ENCODE measurements at places on chromosomes 2 and 18.

GRCh38 chr2:233243348-233243747 lies 8.1 kb upstream of the ATG16L1 start:
- DNase-seq, result no peak

DNA sequence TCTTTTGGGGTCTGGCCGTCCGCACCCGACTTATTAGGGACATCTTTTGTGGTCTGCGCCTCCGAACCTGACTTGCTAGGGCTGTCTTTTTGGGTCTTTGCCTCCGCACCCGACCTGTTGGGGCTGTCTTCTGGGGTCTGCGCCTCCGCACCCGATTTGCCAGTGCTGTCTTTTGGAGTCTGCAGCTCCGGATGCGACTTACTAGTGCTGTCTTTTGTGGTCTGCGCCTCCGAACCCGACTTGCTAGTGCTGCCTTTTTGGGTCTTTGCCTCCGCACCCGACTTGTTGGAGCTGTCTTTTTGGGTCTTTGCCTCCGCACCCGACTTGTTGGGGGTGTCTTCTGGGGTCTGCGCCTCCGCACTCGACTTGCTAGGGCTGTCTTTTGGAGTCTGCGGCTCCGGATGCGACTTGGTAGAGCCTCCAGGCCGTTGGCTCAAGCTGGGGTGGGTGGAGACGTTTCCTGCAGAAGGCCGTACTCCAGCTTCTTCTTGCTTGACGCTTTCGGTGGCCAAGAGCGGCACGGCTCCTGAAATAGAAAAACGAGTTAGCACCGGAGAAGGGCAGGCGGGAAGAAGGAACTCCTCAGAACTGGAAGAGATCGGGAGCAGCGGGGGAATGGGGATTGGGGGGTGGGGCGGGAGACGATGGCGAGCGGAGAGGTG lies 498 bp downstream of the TGOLN2 start:
- DNase-seq, result peak; percentile 4

DNA sequence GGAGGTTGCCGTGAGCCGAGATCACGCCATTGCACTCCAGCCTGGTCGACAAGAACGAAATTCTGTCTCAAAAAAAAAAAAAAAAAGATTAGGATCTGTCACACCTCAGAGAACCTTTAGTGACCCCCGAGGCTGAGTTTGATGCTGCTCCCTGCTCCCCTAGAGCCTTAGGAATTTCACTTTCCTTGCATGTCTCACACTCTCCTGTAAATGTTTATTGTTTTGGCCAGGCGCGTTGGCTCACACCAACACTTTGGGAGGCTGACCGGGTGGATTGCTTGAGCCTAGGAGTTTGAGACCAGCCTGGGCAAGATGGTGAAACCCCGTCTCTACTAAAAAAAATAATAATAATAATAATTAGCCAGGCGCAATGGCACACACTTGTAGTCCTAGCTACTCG lies 31.5 kb downstream of the SRSF7 start:
- no peak for DNase-seq

DNA sequence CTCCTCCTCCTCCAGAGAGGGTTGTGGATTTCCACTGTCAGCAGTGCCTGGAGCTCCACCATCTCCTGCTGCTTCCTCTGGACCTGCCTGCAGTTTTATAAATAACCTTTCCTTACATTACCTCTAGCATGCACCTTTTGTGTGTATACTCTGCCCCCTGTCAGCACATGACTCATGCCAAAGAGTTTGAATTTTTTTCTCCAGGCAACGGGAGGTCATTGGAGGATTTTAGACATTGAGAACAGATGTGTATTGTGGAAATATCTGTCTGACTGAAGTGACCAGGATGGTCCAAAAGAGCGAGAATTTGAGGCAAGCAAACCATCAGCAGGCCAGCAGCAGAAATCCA lies 31.7 kb downstream of the IL37 start:
- no peak for DNase-seq

DNA sequence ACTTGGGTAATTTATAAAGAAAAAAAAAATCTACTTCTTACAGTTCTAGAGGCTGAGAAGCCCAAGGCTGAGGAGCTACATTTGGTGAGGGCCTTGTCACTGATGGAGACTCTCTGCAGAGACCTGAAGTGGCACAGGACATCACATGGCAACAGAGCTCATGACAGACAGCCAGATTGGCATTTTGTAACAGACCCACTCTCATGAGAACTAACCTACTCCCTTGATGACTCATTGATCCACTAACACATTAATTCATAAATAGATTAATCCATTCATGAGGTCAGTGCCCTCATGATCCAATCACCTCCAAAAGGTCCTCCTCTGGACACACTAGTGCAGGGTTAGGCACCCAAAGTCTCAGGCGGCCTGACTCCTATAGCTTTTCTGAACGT lies 318.4 kb downstream of the GULP1 start:
- no peak for DNase-seq

DNA sequence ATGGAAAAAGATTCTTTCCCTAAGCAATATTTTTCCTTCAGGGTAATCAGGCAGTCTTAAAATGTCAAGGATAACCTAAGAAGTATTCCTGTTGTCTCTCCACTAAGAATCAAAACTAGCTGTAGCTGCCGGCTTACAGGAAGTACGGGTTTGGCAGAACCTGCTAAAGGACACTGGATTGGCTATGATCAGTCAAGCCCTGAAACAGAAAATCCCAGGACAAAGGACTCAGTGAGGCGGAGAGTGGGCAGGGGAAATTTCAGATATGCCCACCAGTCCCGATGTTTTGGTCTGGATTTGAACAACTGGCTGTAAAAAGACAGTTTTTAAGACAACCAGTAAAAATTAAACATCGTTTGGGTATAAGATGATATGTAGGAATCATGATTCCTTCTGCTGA lies 155.7 kb downstream of the HDAC4 start:
- peak; percentile 15 for DNase-seq

DNA sequence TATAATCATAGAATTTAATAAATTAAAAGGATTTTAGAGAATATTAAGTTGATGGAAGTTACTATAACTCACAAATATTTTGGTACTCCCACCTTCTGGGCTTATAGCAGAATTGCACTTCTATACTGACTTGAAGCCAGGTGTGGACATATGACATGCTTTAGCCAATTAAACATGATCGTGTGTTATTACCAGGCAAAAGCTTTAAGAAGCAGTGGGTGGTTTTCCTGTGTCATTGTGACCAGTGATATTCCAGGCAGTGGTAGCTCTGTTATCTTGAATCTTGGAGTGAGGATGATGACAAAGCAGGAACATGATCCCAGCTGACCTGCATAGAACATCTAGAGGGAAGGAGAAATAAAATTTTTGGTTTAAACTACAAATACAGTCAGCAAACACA lies 370.9 kb upstream of the ZEB2 start:
- peak; percentile 81 for DNase-seq

GRCh38 chr2:111898703-111899514 lies 502 bp downstream of the MERTK start:
- DNase-seq, result no peak

DNA sequence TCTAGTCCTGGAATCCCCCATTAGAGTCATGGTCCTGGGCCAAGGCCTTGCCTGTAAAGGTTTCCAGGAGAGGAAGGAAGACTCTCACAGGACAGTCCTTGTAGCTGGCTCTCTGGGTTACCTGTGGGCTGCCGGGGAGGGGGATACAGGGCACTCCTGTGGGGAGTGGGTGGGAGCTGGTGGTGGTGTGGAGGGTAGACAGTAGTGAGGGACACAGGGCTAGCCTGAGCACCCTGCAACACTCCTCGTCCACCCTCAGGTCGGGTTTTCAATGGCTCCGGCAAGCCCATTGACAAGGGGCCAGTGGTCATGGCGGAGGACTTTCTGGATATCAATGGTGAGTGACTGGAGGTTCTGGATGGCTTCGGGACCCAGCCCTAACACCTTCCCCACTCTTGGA lies 19.7 kb upstream of the ANKRD53 start:
- DNase-seq, result no peak

GRCh38 chr2:186595219-186595618 lies 5.4 kb downstream of the ITGAV start:
- DNase-seq, result no peak

DNA sequence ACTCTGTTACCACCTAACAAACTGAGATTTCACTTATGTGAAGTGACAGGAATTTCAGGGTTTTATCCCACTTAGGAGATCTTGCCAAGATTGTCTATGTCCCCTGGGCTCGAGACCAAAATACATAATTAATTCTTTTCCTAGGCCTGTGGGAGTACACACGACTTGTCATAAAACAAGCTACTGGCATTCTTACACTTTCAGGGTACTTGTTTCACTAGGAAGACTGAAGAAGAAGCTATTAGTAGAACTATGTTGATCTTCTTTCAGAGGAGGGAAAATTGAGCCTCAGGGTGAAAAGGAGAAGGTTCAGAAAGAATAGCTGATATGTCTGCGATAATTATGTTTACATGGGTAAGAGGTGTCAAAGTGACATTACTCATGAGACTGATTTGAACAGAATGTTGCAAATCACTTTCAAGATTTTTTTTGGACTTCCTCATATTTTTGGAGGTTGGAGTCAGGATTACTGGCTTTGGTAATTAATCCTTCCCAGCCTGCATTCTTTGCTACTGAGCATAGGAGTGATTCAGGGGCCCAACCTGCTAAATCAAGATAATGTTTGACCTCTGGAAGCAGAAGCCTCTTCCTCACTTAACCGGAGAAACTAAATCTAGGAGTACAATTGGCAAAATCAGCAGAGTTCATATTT lies 240.0 kb upstream of the NT5C1B start:
- DNase-seq, result no peak

DNA sequence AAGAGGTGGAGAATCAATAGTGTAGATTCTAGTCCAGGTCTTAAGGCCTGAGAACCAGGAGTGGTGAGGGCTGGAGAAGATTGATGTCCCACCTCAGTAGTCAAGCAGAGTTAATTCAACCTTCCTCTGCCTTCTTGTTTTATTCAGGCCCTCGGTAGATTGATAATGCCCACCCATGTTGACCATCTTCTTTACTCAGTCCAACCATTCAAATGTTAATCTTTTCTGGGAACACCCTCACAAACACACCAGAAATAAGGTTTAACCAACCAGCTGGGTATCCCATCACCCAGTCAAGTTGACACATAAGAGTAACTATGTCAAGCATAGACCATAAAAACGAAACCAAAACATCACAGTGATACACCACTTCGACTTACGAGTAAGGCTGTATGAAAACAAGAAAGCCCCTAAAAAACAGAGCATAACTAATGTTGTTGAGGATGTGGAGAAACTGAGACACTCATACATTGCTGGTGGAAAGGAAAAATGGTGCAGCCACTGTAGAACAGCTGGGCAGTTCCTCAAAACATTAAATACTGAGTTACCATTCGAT lies 57.5 kb downstream of the SLC35F5 start:
- DNase-seq, result no peak

- no peak for DNase-seq
Observed at GRCh38 chr18:45689396-45689795, 34.6 kb upstream of the SLC14A1 start.

- no peak for DNase-seq
Observed at GRCh38 chr2:74566754-74567085, 12.2 kb downstream of the DOK1 start.

- DNase-seq, result no peak
Observed at GRCh38 chr18:46377557-46377956, 273.4 kb downstream of the HAUS1 start.

- peak; percentile 75 for DNase-seq
Observed at GRCh38 chr2:6977113-6977741, 60.0 kb downstream of the RNF144A start.

DNA sequence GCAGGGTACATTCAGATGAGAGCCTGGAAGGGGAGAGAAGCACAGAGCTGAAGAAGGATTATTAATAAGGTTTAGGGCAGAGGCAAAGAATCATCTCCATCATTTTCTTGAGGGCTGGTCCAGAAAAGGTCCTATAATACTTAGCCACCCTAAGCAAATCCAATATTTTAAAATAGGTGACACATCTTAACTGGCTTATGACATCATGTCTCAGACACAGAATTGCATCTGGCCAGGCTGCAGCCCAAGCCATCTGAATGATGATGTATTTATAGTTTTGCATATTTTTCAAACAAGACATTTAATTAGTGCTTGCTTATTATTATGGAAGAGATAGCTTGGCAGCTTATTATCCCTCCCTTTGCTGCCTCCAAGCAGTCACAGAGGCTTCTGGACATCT lies 571.3 kb downstream of the SUCLG1 start:
- no peak for DNase-seq

DNA sequence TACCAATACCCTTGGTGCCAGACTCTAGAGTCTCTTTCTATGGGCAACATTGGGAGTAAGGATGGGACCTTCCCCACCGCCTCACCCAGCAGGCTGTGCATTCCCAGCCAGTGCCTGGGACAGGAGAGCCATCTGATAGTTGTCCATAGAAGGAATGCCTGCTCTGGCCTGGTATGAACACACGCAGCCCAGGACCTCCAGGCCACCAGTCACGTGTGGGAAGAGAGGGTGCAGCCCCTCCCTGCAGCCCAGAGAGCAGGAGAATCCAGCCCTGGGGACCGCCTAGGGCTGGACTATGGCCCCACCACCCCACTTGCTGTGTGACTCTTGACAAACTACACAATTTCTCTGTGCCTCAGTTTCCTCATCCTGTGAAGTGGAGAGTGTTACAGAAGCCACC lies 52.5 kb upstream of the ID2 start:
- no peak for DNase-seq

DNA sequence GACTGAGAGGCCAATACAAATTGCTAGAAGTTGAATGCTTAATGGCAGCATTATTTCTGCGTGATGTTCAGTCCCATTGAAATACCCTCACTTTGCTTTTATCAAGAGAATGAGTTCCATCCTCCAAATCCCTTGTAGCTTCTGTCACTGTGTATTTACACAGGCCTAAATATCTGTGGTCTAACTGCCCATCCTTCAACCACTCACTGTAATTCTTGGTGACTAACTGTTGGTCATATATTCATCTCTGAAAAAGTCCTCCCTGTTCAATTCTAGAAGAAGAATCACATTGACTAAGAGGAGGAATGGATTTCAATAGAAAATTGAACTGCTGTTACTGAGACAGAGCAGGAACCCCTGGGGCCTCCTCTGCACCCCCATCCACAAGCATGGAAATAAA lies 74.2 kb upstream of the L3MBTL4 start:
- no peak for DNase-seq

DNA sequence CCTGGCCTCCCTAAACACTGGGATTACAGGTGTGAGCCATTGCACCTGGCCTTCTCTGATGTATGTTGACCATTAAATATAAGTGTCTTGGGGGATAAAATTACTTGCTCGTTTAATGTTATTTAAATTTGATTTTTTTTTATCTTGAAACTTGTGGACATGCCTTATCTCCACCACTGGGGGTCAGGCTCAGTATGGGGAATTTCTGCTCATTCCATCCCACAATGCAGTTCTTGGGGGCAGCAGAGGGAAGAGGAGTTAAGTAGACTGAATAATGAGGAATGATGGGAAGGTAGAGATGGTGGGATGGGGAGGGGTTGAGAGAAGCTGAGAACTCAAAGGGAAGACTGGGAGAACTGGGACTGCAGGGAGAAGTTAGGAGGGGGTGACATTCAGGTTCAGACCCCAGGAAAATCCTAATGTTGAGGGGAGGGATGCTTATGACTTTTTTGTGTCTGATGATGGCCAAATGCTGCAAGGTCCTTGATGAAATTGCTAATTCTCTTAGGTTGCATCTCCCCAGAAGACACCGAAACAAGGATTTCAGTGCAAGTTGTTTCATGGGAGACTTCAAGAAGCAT lies 174.2 kb downstream of the MIB1 start:
- peak; percentile 34 for DNase-seq

Data from NCI-H2081 (cell line).